ENCODE measurements at places on chromosomes 12 and 14.

DNA sequence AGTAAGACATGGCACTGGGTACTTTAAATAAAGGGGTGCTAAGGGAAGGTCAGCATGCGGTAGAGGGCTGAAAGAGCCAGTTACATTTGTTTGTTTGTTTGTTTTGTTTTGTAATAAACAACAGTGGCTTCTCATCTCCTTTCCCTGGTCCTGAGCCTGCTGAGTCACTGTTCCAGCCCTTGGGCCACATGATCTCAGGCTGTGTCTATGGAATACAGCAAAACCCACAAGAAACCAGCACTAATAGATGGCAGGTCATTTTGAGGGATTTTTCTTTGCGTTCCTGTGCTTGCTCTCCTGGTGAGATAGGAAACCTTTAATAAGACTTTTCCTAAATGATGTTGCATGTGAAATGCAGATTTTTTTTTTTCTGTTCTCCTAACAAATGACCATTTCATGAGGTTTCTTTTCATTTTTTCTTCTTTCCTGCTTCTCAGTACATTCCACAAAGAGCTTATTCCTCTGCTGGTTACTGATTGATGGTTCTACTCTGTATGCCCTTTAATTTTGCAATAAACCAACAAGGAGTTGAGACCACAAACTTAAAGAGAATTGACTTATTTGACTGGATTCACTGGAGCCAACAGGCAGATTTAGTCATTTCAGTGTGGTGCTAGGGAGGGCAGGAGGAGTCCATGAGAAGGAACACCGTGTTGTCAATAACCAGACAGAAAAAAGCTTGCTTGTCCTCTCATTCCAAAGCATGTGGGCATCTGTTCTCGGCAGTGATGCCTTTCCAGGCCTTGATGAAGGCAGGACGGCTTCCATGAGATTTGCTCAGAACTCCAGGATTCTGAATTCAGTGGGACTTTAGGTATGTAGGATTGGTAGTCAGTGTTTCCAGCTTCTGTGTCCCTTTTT lies 459.2 kb downstream of the RAD51B start:
- DNase-seq, result no peak

GRCh38 chr12:94174576-94174975 lies 26.2 kb downstream of the PLXNC1 start:
- DNase-seq, result no peak

DNA sequence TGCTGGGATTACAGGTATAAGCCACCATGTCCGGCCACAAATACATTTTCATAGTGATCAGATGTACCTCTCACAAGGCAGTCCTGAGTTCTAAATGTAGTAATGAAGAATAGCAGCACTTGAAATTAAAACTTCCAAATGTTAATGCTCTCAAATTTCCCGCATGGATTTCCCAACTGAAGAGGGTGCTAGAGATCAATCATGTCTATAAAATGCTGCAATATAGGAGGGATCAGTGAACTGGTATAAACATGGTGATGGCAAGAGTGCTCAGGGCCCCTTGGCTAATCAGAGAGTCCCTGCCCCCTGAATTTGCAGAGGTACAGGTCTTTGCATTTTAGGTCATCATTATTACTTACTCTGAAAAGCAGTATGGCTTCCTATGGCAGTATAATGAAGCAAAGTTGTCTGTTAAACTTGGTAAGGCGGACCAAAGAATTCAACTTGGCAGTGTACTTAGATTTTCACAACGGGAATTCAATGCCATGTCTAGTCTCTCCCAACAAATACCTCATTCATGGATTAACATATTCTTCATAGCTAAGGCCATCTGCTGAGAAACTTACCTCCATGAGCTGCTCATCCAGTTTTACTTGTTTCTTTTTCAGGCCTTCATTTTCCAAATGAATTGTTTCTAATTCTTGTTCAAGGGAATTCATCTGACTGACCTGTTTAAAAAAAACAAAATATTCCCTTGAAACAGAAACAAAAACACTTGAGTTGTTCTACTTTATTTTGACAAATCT lies 67.0 kb upstream of the SAV1 start:
- DNase-seq, result no peak

DNA sequence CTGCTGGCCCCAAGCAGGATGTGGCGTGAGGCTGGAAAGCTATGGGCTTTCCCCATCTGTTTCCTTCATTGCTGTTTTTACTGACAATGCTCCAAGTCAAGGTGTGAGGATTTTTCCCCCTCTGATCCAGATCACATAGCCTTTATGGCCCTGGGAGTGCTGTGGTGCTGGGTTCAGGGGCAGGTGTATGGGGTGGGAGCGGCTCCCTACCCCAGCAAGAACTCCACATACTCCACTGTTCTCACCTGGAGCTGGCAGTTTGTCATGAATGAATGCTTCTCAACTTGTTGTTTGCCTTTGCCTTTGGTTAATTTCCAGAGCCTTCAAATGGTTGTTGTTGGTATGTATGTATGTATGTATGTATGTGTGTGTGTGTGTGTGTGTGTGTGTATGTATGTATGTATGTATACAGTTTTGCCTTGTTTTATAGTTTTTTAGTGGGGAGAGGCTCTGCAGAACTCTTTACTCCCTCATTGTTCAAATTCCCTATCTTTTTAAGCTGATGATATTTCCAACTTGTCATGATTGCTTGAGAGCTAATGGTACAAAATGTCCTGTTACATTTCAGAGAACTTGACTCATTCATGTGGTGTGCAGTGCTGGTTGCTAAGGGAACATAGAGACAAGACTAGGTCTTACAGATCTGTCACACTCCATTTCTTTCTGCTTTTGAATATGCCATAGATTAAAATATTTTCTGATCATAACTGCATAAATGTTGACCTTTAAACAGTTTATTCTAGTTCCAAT lies 36.6 kb upstream of the ASPG start:
- DNase-seq, result peak; percentile 20

GRCh38 chr12:14365294-14366208 lies at the start of gene ATF7IP:
ATF7IP (plus strand) TSS chr12:14365682; CDS start chr12:14423916, 58,234 bp downstream.
- DNase-seq, result peak; percentile 81

- no peak for DNase-seq
Observed at GRCh38 chr14:75283162-75283832, 4.7 kb downstream of the FOS start.

- DNase-seq, result no peak
Observed at GRCh38 chr14:76774821-76775694, 13.8 kb downstream of the VASH1 start.

DNA sequence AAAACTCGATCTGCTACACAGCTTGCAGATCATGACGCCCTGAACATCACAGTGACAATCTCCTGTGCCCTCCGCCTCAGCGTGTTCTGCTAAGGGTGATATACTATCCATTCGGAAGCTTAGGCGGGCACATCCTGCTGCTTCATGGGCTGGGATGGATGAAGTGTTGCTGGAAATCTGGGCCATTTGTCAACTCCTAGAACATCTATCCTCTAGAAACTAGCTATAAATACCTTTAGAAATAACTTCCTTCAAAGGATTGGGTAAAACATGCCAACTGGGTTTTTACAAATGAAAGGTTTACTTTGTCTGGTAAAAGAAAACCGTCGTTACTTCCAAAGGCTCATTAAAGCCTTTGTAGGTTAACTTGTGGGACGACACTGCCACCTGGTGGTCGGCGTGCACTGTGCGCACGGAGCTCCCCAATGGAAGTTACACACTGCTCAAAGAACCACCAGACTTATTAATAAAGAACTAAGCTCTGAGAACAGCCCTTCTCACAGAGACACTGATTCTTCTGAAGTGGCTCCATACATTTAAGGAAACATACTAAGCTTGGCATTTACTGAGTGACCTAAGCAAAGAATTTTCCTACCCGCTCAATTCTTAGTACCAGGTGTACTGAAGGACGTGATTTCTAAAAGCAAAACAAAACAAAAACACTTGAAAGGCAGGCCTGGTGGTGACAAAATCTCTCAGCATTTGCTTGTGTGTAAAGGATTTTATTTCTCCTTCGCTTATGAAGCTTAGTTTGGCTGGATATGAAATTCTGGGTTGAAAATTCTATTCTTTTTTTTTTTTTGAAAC lies 21.6 kb upstream of the CACNA2D4 start:
- DNase-seq, result peak; percentile 83

DNA sequence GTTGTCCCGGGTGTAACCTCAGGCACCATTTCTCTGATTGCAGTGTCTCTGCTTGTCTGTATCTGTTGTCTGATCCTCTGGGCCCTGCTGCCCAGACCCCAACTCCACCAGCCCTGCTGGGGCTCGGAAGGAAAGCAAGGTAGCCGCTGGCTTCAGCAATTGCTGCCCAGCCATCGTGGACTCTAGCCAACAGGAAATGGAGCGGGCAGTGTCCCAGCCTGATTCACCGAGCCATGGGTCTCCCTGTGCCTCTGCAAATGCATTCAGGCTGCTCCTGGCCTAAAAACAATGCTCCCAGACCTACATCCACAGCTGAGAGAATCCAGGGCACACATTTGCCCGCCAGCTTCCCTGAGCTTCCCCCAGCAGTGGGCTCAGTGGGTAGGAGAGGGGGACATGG lies 9.2 kb downstream of the TUNAR start:
- DNase-seq, result no peak

DNA sequence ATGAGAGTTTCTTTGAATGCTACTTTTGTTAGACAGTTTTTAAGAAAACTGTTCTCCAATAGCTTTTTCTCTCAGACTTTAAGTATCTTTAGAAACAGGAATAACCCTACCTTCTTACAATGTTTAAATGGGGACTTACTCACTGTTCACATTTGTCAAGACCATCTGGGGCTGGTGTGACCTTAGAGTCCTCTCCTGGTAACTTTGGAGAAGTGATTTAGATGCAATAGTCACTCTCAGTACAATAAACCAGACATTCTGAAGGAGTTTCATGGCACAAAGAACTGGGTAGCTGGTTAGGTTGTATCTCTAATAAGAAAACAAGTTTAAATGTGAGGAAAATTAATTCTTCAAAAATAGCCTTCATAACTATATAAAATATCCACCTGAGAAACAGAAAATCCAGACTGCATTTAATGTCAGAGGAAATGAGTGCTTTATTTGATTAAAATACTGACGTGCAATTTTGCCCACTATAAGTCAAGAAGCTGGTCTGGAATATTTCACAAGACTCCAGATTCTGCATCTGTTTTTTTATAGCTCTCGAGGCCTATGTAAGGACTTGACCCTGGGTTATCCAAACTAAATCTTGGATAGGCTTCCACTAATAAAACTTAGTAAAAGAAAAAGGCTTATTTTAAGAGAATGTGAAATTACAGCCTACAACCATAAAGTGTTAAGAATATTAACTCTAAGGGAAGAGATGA lies 108.7 kb downstream of the PTGER2 start:
- DNase-seq, result no peak

GRCh38 chr12:57782243-57782607 lies 362 bp upstream of the TSFM start:
- DNase-seq, result no peak

DNA sequence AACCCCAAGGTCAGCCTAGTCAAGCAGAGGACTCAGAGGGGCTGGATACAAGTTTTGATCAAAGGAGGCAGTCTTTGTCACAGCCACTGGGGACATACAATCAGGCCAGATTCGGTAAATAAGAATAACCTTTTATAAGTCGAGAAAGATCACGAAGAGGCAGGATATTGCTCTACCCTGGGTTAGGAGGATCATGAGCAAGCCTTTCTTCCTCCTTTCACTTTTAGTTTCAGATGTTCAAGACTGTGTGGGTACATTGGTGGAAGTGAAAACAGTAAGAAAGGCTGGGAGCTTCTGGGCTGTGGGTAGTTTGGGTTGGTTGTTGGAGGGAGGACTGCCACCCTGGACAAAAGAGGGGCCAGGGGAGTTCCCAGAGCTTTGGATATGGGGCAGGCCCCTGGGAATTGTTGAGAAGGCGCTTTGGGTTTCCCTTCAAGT lies 127.7 kb downstream of the SNAPC1 start:
- DNase-seq, result no peak

GRCh38 chr12:10960211-10960610 lies 21.1 kb upstream of the TAS2R14 start:
- no peak for DNase-seq

DNA sequence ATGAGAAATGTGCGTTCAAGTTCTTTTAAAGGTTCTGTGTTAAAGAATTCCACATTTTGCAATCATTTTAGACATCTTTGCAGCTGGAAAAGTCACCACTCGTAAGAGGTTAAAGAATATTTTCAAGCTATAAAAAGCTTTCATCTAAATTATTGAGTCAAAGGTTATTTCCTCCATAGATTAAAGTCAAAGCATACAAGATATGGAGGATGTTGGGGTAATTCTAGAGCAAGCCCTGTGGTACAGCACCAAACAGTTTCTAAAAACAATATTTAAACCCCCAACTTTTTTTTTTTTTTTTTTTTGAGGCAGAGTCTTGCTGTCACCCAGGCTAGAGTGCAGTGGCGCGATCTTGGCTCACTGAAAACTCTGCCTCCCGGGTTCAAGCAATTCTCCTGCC lies 1299.8 kb upstream of the TMEM132C start:
- no peak for DNase-seq

GRCh38 chr12:109919456-109919855 lies 19.4 kb downstream of the TCHP start:
- DNase-seq, result no peak

- no peak for DNase-seq
Observed at GRCh38 chr12:127108360-127109215, 1158.4 kb upstream of the TMEM132C start.

- no peak for DNase-seq
Observed at GRCh38 chr12:95582230-95583058, 31.2 kb upstream of the USP44 start.

DNA sequence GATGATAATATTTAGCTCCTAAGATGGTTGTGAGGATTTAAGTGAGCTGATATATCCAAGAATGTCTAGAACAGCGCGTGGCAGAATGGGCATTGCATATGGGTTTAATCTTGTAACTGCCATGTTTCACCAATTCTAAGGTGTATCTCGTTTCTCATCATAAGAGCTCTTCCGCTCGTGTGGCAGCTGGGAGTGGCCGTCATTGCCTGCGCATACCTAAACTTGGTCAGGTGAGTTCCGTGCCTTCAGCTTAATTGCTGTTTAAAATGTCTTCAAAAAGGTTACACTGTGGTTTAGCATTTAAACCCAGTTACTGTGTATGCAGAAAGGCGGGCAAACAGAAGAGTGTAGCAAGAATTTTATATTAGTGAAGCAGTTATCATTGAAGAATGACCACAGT lies 4.5 kb upstream of the AQP2 start:
- DNase-seq, result no peak

DNA sequence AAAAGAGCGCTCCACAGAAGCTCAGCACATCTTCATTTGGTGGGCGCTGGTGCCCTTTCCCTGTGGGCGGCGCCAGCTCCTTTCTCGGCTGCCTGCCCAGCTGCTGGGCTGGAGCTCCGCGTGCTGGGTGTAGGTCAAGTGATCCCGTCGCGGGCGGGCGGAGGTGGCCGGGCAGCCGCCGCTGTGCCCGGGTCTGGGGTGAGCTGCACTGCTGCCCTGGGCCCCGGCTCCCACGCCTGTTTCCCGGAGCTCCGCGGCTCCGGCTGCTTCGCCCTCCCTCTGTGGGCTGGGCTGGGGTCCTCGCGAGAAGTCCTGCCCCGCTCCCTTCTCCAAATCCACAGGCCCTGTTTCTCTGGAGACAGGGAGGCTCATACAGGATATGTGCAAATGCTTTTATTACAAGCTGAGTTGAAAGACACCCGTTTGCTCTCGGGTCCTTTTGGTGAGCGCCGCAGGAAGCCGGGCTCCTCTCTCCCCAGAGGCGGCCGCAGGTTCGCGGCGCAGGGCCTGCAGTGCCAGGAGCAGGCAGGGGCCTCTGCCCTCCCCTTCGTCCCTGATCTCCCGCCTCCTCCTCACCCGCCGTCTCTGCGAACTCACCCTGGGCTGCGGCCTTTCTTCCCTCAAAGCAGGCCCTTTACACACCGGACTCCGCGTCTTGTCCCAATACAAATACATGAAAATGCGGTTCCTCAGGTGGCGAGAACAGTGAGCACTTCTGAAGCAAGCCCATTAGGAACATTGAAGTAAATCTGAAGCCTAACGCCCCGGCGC lies 67.8 kb upstream of the CAPRIN2 start:
- peak; percentile 68 for DNase-seq

GRCh38 chr12:90794212-90794611 lies 160.8 kb downstream of the CCER1 start:
- no peak for DNase-seq
